ENCODE measurements at places on chromosomes 3 and 15. TPM values are rescaled to one million over a fixed set of nuclear protein-coding genes. Genes with fewer than 3 reads are reported as not detected.

The C2CD4A gene
- 0.60 TPM for polyA plus RNA-seq

The RAD51 gene
- 4.9 TPM for polyA plus RNA-seq

The STAC gene
- polyA plus RNA-seq, result 0.53 TPM

The SPTBN5 gene
- 2.6 TPM for polyA plus RNA-seq

DNA sequence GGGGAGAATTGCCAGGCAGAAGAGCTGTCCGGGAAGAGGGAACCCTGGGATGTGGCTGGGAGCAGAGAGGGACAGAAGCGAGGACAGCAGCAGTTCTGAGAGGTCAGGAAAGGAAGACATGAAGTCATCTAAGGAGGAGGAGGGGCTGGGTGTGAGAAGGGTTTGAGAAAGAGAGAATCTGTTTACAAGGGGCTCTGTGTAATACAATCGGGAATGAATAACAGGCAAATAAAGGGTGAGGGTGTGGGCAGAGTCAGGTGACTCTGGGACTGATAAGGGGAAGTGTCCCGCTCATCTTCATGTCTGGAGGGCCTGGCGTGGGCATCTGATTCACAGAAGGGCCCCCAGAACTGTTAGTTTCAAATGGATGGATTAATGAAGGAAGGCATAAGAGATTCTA is 191.3 kb downstream of the XXYLT1 start:
- no peaks in the 10 kb centered on the region for H3K36me3 ChIP-seq
- H3K27me3 ChIP-seq, result no peaks in the 10 kb centered on the region
- H3K4me1 ChIP-seq, result peaks cover 15% of the 10 kb centered on the region
- no peak for DNase-seq

DNA sequence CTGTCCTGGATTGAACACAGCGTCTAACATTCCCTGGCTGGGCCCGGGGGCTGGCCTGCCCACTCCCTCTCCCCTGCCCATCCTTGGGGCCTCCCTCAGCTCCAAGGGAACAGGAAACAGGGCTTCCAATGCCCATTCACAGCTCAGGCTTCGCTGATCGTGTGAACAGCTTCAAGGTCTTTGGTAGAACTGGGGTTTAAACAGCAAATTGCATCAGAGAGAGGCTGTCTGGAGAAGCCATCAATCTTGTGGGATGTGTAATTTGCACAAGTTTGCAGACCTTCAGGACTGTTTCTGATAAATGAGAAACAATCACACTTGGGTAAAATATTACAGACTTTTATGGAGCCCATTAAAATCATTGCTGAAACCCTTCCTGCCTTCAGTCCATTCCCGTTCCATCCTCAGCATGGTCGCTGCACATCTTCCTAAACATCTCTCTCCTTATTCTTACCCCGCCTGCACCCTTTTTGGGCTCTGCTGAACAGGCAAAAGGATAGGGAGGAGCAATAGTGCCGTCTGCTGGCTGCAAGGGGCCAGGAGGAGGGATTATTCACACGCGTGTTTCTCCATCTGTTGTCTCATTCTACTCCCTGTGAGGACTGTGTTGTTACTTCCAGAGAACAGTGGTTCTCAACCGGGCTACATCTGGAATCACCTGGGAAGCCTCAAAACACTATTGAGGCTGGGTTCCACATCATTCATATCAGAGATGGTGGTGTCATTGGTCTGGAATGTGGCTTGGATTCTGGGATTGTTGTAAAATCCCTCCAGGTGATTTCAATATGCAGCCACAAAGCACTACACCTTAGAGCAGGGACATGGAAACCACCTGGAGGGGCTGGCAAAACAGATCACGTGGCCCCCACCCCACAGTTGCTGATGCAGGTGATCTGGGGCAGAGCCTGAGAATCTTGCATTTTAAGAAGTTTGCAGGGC is 116.3 kb downstream of the CLSTN2 start:
- H3K27ac ChIP-seq, result no peak overlapping the region
- H3K27me3 ChIP-seq, result no peaks in the 10 kb centered on the region
- no peak for DNase-seq
- no peak overlapping the region for H3K4me3 ChIP-seq
- peaks cover 4% of the 10 kb centered on the region for H3K4me1 ChIP-seq
- H3K36me3 ChIP-seq, result no peaks in the 10 kb centered on the region

DNA sequence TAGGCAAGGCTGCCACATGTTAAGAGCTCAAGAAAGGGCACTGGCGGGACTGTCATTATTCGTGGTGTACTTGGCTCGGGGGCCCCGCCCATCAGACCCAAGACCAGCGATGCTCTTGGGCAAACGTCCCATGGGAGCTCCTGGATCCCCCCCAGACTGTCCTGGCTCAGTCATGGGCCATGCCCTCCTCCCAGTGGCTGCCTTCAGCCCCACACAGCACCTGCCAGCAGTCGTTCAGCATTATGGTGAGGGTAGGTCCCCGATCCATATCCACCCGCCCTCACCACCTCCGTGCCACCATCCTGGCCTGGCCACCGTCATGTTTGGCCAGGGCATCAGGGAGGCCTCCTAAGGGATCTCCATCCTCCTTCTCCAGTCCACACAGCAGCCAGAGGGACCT is 51.4 kb upstream of the IQSEC1 start:
- H3K36me3 ChIP-seq, result no peaks in the 10 kb centered on the region
- H3K27ac ChIP-seq, result no peak overlapping the region
- peaks cover 3% of the 10 kb centered on the region for H3K27me3 ChIP-seq
- H3K4me3 ChIP-seq, result no peak overlapping the region

- no peaks in the 10 kb centered on the region for H3K36me3 ChIP-seq
- DNase-seq, result no peak
- no peaks in the 10 kb centered on the region for H3K4me1 ChIP-seq
- H3K4me3 ChIP-seq, result no peak overlapping the region
- no peaks in the 10 kb centered on the region for H3K27me3 ChIP-seq
- H3K27ac ChIP-seq, result no peak overlapping the region
Measured at GRCh38 chr3:137099364-137100219, 141.8 kb downstream of the IL20RB start.

DNA sequence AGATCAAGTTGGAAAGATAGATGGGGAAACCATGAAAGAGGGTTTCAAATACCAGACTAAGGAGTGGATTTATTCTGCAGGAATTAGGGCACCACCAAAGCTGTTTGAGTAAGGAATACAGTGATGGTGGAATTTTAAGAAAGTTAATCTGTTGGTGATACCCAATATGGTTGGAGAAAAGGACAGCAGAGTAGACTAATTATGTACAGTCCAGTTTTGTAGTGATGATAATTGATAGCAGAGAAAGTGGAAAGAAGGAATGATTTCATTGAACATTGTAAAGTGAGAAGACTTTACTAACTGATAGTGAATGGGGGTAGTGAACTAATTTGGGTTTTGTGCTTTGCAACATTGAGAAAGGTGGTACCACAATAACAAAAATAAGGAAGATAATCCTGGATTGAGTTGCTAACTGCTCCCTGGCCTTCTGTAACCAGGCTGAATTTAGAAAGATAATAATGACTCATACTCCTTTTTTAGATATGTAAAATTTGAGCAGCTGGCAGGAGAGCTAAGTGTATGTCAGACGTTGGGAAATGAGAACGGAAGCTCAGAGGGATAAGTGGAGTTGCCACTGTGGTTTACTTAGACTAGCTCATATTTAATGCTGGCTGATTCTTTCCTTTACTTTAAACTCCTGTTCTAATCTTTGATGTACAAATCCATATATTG is 16.9 kb downstream of the TCAIM start:
- H3K4me3 ChIP-seq, result no peak overlapping the region
- peaks cover 10% of the 10 kb centered on the region for H3K4me1 ChIP-seq
- no peaks in the 10 kb centered on the region for H3K27me3 ChIP-seq
- H3K36me3 ChIP-seq, result no peaks in the 10 kb centered on the region
- H3K27ac ChIP-seq, result no peak overlapping the region

DNA sequence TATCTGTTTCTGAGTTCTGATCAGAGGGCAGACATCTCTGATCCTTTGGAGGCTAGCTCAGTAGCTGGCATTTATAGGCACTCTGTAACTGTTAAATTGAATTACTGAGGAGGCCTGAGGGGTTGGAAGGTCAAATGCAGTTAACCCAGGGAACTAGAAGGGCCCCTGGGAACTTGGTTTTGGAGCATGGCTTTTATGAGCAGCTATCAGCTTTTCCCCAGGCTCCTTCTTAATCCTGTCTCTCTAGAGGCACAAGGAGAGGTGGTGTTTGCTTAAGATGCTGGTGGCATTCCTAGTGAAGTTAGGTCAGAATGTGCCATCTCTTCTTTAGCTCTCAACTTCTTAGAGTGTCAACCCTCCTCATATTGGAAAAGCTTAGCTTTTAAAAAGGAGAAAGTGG is 128.9 kb downstream of the LPP start:
- DNase-seq, result peak; percentile 23
- no peaks in the 10 kb centered on the region for H3K27me3 ChIP-seq
- peaks cover 16% of the 10 kb centered on the region for H3K4me1 ChIP-seq
- no peak overlapping the region for H3K4me3 ChIP-seq
- no peaks in the 10 kb centered on the region for H3K36me3 ChIP-seq

- peaks cover 37% of the 10 kb centered on the region for H3K27me3 ChIP-seq
- no peak for DNase-seq
- no peaks in the 10 kb centered on the region for H3K36me3 ChIP-seq
- no peak overlapping the region for H3K4me3 ChIP-seq
- no peak overlapping the region for H3K27ac ChIP-seq
Measured at GRCh38 chr15:60324706-60325438, 72.9 kb downstream of the ANXA2 start.

DNA sequence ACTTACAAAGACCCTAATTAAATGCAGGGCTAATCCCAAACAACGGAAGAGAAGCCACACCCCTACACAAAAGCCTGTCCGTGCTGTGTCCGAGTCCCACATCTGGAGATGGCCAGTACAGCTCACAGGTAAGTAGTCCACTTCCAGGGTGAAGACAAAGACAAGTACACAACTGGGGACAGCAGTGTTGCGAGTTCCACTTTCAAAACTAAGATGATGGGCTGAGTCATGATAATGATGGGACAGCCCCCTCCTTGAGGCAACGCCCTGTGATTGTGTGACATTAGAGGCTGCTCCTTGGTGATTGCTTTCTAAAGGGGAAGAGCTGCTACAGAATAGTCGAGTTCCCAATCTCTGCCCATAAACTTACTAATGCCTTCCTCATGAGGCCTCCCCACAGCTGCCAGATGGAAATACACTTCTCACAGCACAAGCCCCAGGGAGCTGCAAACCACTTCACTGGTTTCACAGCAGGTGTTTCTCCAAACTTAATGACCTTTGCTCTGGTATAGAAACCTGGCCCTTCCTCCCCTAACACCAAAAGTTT is 27.6 kb downstream of the RFT1 start:
- no peak for DNase-seq
- H3K27ac ChIP-seq, result no peak overlapping the region
- no peaks in the 10 kb centered on the region for H3K4me1 ChIP-seq
- H3K36me3 ChIP-seq, result no peaks in the 10 kb centered on the region
- H3K4me3 ChIP-seq, result no peak overlapping the region
- H3K27me3 ChIP-seq, result no peaks in the 10 kb centered on the region

DNA sequence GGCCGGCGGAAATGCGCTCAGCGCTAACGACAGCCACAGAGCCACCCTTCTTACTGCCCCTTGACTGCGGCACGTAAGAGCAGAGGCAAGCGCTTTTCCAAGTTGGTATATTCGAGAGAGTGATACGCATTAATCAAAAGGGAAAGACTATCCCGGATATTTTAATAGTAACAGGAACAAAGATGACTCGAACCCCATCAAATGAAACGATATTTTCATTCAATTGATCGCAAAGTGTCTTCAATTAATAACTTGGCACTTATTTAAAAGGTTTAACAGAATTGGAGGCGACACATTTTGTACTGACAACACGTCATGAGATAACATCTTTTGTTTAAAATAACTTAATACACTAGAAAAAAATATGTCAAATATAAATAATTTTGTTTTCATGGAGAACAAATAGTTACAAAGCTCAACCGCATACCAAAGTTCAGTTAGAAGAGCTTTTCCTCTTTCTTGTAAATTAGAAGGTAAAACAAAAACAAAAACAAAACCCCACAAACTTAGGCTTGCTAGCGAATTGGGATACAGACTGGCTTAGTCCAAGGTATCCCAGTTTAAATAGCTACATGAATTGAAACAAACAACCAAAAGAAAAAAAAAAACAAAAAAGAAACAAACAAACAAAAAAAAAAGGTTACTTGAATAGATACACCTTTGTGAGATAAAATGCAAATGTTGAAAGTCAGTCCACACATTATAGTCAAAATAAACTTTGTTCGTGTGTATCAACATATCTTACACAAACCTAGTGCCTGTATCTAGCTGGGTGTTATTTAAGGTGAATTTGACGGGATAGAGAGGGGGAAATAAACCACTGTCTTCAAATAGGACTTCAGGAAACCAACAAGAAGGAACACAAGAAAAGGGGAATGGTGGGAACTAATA is 10.2 kb downstream of the SHOX2 start:
- no peak overlapping the region for H3K27ac ChIP-seq
- H3K36me3 ChIP-seq, result no peaks in the 10 kb centered on the region
- peaks cover 98% of the 10 kb centered on the region for H3K27me3 ChIP-seq
- H3K4me3 ChIP-seq, result no peak overlapping the region
- H3K4me1 ChIP-seq, result no peaks in the 10 kb centered on the region
- DNase-seq, result no peak

All from hepatocyte (in vitro differentiated cells).